ENCODE measurements at places on chromosomes 6 and 20. TPM values are rescaled to one million over a fixed set of nuclear protein-coding genes. Genes with fewer than 3 reads are reported as not detected.
A peak's percentile ranks its signal among the peaks of the same experiment; 100 is the strongest.

- H3K4me3 ChIP-seq = no peak overlapping the region
- no peaks in the 10 kb centered on the region for H3K4me1 ChIP-seq
- DNase-seq = no peak
- no peaks in the 10 kb centered on the region for H3K27me3 ChIP-seq
- H3K27ac ChIP-seq = no peak overlapping the region
Measured at GRCh38 chr6:113512576-113512975, 344.6 kb upstream of the MARCKS start.

- H3K27ac ChIP-seq = peak overlapping the region; percentile 67
- peak overlapping the region; percentile 51 for H3K4me3 ChIP-seq
- DNase-seq = no peak
- no peaks in the 10 kb centered on the region for H3K4me1 ChIP-seq
- H3K27me3 ChIP-seq = no peaks in the 10 kb centered on the region
Measured at GRCh38 chr20:48826883-48827771, 672 bp downstream of the PREX1 start.

GRCh38 chr20:44123874-44124535 is 63.0 kb downstream of the JPH2 start:
- no peak for DNase-seq
- H3K4me1 ChIP-seq = no peaks in the 10 kb centered on the region
- H3K4me3 ChIP-seq = no peak overlapping the region

DNA sequence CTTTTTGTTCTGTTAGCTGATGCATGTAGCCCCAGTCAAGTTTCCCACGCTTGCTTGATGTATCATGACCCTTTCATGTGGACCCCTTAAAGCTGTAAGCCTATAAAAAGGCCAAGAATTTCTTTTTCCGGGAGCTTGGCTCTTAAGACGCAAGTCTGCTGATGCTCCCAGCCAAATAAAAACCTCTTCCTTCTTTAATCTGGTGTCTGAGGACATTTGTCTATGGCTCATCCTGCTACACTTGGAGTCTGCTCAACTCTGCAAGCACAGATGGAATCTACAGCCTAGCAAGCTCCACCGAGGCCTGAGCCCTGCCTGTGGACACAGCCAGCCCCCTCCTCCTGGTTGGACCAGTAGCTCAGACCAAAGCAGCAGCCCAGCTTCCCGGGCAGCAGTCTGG is 3.4 kb downstream of the CST2 start:
- H3K4me3 ChIP-seq = no peak overlapping the region
- DNase-seq = no peak
- H3K36me3 ChIP-seq = no peaks in the 10 kb centered on the region
- no peaks in the 10 kb centered on the region for H3K4me1 ChIP-seq
- no peaks in the 10 kb centered on the region for H3K27me3 ChIP-seq

DNA sequence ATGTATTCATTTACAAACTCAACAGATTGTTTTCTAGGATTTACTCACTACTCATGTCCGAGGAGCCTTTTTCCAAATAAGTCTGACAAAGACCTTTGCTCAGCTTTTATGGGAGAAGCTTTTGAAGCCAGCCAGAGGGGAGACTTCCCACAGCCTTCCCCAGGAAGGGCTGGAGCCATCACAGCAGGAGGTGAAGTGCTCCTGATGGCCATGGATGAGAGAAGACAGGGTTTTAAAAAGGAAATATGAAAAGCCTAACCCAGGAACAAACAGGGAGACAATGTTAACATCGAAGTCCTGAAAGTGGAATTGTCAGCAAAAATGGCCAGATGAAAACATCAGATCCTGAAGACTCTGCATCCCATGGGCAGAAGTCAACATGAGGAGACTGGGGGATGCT is 11.6 kb upstream of the TAGAP start:
- no peaks in the 10 kb centered on the region for H3K27me3 ChIP-seq
- no peak for DNase-seq
- no peak overlapping the region for H3K27ac ChIP-seq
- H3K4me1 ChIP-seq = no peaks in the 10 kb centered on the region

GRCh38 chr6:162181111-162181510 is 546.5 kb downstream of the PRKN start:
- no peak overlapping the region for H3K27ac ChIP-seq
- no peak overlapping the region for H3K4me3 ChIP-seq
- no peak for DNase-seq
- H3K27me3 ChIP-seq = no peaks in the 10 kb centered on the region
- H3K4me1 ChIP-seq = no peaks in the 10 kb centered on the region

- no peak for DNase-seq
- no peaks in the 10 kb centered on the region for H3K27me3 ChIP-seq
- H3K4me1 ChIP-seq = no peaks in the 10 kb centered on the region
- H3K4me3 ChIP-seq = no peak overlapping the region
Measured at GRCh38 chr6:85685713-85686112, 43.0 kb upstream of the SYNCRIP start.

DNA sequence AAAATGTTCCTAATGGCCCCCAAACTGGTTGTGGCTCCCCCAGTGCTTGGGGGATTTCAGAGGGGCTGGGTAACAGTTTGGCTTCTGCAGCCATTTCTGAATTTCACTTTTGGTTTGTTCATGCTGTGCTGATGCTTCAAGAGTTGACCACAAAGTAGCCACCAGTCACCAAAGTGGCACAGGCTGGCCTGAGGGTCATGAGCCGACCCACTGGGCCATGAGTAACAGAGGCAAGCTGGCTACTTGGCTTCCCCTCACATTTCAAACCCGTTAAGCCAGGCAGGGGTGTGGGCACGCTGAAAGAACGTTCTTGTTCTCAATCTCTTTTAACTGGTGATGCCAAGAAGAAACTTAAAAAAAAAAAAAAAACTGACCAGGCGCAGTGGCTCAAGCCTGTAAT is 15.1 kb upstream of the NXT1 start:
- no peak overlapping the region for H3K27ac ChIP-seq
- no peak for DNase-seq
- H3K27me3 ChIP-seq = no peaks in the 10 kb centered on the region
- no peaks in the 10 kb centered on the region for H3K4me1 ChIP-seq
- no peaks in the 10 kb centered on the region for H3K36me3 ChIP-seq
- no peak overlapping the region for H3K4me3 ChIP-seq

DNA sequence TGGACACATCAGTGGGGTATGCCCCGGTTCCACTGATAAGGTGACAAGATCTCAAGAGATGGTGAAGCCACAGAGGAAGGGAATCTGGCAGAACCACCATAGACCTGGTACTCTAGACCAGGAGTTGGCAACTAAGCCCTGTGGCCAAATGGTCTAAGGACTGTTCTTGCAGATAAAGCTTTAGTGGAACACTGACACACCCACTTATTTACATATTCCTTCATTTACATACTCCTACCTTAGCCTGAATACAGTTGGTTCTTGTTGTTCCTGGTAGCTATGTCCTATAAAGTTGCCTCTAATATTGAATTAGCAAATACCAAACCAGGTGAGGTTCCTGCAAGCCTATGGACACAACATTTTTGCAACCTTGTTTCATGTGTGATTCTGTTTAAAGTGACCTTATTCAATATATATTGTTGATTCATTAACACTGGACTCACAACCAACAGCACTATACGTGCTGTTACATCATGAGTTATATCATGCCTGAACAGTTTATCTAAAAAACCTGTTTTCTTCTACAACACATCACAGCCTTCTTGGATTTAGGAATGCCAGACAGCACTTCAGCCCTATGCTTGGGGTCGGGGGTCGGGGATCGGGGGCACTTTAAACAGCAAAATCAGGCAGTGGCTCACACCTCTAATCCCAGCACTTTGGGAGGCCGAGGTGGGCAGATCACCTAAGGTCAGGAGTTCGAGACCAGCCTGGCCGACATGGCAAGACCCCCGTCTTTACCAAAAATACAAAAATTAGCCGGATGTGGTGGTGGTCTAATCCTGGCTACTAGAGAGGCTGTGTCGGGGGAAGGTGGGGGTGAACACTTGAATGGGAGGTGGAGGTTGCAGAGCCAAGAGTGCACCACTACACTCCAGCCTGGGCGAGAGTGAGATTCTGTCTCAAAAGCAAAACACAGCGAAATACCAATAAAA is 2.5 kb downstream of the CCDC167 start:
- no peaks in the 10 kb centered on the region for H3K27me3 ChIP-seq
- no peak for DNase-seq
- H3K27ac ChIP-seq = no peak overlapping the region
- no peak overlapping the region for H3K4me3 ChIP-seq

- no peaks in the 10 kb centered on the region for H3K27me3 ChIP-seq
- H3K27ac ChIP-seq = peak overlapping the region; percentile 59
- H3K4me1 ChIP-seq = peaks cover 5% of the 10 kb centered on the region
- no peak overlapping the region for H3K4me3 ChIP-seq
- H3K36me3 ChIP-seq = no peaks in the 10 kb centered on the region
Measured at GRCh38 chr6:10407018-10407673, 7.7 kb downstream of the TFAP2A start.

GRCh38 chr6:117685359-117685758 is 10.1 kb downstream of the NUS1 start:
- no peaks in the 10 kb centered on the region for H3K36me3 ChIP-seq
- H3K4me3 ChIP-seq = no peak overlapping the region
- H3K27ac ChIP-seq = no peak overlapping the region
- H3K4me1 ChIP-seq = no peaks in the 10 kb centered on the region
- no peak for DNase-seq

DNA sequence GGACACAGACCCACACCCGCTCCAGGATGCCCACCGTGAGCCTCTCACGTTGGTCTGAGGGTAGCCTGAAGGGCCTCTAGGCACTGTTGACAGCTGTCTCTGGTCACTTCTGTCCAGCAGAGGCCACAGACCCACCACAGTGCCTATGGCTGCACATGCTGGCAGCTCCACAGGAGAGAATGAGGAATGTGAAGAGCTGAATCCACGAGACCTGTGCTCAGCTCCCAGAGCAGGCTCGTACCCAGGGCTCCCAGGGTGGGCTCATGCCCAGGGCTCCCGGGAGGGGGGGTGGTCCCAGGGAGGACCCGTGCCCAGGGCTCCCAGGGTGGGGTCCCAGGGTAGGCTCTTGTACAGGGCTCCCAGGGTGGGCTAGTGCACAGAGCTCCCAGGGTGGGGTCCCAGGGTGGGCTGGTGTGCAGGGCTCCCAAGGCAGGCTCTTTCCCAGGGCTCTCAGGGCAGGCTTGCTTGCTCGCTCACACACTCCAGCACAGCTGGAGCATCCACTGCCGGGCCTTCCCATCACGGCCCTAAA is 201.0 kb downstream of the SYNDIG1 start:
- H3K4me3 ChIP-seq = no peak overlapping the region
- no peaks in the 10 kb centered on the region for H3K36me3 ChIP-seq
- no peak for DNase-seq
- H3K27me3 ChIP-seq = no peaks in the 10 kb centered on the region

DNA sequence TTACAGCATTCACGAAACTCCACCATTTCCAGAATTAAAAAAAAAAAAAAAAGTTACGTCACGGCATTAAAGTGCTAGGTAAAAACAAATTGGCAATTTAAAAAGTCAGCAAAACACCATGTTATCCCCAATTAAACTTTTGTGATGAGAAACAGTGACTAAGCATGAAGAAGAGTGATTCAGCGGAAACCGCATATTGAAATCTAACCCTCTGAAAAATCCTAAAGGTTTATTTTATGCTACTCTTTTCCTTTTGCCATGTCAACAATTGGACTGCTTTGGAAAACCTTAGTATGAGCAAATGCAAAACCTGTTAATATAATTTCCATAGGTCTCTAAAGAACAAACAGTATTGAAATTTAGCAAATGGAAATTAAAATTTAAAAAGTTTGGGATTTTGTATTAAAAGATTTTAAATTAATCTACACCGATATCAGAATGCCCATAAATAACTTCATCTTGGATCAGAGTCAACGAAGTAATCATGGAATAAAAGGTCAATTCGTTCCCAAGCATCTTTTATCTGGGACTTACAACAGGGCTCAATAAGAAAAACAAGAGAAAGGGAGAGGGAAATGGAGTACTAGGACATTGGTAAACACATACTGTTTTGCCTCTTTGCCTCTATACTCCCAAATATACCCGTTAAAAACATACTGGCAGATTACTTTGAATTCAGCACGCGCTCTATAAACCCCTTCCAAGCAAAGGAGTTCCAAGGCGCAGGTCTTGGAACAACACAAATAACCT is 1.1 kb downstream of the FBXO30 start:
- no peaks in the 10 kb centered on the region for H3K27me3 ChIP-seq
- H3K36me3 ChIP-seq = no peaks in the 10 kb centered on the region
- H3K27ac ChIP-seq = peak overlapping the region; percentile 87
- DNase-seq = no peak
- peak overlapping the region; percentile 58 for H3K4me3 ChIP-seq
- H3K4me1 ChIP-seq = no peaks in the 10 kb centered on the region

DNA sequence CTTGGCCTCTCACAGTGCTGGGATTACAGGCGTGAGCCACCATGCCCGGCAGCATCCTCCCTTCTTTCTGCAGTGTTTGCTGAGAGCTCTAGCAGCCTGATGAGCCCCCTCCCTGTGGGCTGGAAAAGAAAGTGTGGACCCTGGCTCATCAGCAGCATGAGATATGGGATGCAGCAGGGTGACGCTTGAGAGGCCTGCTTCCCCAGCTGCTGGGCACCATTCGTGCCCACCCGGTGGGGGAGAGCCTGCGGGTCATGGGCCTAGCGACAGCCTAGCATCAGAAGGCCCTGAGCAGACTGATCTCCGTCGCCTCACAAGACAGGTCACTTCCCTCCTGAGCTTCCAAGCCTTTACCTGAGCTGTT is 16.0 kb upstream of the CCDC167 start:
- H3K36me3 ChIP-seq = no peaks in the 10 kb centered on the region
- H3K4me1 ChIP-seq = peaks cover 16% of the 10 kb centered on the region
- H3K27ac ChIP-seq = peak overlapping the region; percentile 59
- no peak overlapping the region for H3K4me3 ChIP-seq

DNA sequence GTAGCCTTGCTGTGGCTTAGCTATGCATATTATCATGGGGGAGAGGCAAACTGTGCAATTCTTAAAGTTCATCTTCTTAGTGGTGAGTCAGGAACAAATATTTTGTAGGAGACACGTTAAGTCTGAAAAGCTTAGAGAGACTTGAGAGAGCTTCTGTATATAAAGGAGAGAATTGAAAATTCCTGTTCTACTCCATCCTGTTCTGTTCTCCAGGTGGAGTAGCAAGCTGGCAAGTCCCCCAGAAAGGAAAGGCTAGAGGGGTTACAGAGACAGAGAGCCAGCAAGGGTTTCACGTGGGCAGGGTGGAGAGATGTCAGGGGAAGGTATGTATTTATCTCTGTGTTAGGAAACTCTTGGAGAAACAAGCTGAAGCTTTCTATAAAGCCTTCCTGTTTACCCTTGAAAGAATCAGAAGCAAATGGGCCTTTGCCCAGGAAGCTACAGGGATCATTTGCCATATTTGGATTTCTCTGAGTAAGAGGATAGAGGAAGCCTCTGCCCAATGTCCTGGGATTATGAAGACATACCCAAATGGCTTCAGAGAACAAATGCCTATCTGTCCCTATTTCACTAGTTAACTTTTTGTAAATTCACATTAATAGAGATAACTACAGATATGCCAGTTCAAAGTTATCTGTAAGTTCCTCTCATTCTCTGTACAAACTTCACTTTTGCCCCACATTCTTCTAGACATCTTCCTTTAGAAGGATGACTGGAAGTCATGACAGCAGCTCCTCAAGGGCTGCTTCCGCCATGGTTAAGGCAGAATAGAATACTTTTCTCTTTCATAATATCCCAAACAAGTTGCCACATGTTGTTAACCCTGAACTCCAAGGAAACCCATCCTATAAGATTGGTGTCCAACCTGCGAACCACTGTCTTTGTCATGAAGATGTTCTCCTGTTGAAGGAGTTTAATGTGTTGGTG is 126.7 kb upstream of the NEDD9 start:
- H3K27ac ChIP-seq = peak overlapping the region; percentile 82
- H3K4me1 ChIP-seq = peaks cover 7% of the 10 kb centered on the region
- no peaks in the 10 kb centered on the region for H3K36me3 ChIP-seq
- peak; percentile 46 for DNase-seq
- H3K4me3 ChIP-seq = no peak overlapping the region

The VNN1 gene
- total RNA-seq = 0.34 TPM

The CDSN gene
- 0.50 TPM for total RNA-seq

The SSTR4 gene
- total RNA-seq = not detected

The LTB gene
- not detected for total RNA-seq
